CD4-positive, alpha-beta memory T cell (primary cell): ENCODE measurements at places on chromosomes 13 and 19. TPM values are rescaled to one million over a fixed set of nuclear protein-coding genes. Genes with fewer than 3 reads are reported as not detected.

- no peak overlapping the region for H3K4me3 ChIP-seq
- H3K27me3 ChIP-seq: no peaks in the 10 kb centered on the region
- H3K4me1 ChIP-seq: no peaks in the 10 kb centered on the region
- no peak overlapping the region for H3K27ac ChIP-seq
- no peaks in the 10 kb centered on the region for H3K36me3 ChIP-seq
Measured at GRCh38 chr13:94993616-94994015, 281.3 kb upstream of the SOX21 start.

- no peaks in the 10 kb centered on the region for H3K36me3 ChIP-seq
- H3K27me3 ChIP-seq: no peaks in the 10 kb centered on the region
- no peak overlapping the region for H3K4me3 ChIP-seq
- H3K4me1 ChIP-seq: no peaks in the 10 kb centered on the region
- DNase-seq: no peak
Measured at GRCh38 chr13:33859691-33860303, 41.8 kb downstream of the RFC3 start.

- DNase-seq: no peak
- peaks cover 6% of the 10 kb centered on the region for H3K27me3 ChIP-seq
- no peak overlapping the region for H3K27ac ChIP-seq
- no peaks in the 10 kb centered on the region for H3K4me1 ChIP-seq
Measured at GRCh38 chr13:44373247-44373600, 400 bp upstream of the SERP2 start.

DNA sequence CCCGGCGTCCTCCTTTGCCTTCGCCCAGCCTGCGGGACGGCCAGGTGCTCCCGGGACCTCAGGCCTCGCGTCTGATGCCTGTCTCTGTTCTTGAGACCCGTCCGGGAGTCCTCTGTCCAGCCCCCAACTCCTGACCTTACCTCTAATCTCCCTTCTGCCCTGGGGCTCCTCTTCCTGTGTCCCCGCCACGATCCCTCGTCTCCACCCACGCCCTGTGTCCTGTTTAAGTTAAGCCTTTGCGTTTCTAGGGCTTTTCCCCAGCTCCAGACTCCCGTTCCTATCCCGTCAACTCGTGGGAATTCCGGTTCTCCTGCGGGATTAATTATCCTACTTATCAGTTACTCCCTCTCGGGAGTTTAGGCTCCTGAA, 686 bp downstream of the LENG8 start:
- peak overlapping the region; percentile 93 for H3K27ac ChIP-seq
- H3K36me3 ChIP-seq: peaks cover 44% of the 10 kb centered on the region
- peaks cover 46% of the 10 kb centered on the region for H3K4me1 ChIP-seq
- peak overlapping the region; percentile 98 for H3K4me3 ChIP-seq

DNA sequence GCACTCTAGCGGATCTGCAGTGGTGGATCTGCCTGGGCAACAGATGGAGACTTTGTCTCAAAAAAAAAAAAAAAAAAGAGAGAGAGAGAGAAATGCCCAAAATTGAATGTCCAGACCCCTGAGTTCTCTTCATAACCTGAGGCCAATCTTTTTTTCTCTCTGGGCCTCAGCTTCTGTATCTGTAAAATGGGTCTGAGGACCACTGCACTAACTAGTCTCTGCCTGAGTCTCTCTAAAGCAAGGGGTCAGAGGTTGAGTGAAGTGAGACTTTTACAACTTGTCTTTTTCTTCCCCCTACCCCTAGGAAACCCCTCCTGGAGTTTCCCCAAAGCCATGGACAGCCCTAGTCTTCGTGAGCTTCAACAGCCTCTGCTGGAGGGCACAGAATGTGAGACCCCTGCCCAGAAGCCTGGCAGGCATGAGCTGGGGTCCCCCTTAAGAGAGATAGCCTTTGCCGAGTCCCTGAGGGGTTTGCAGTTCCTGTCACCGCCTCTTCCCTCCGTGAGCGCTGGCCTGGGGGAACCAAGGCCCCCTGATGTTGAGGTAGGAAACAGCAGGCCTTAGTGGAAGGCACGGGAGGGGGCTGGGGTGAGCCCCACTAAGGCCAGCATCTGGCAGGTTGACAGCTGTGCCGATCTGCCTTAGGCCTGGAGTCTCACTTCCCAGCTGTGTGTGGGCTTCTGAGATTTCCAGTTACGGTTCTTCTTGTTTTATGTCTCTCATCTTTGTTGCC, 1.8 kb downstream of the TMEM91 start:
- H3K36me3 ChIP-seq: peaks cover 3% of the 10 kb centered on the region
- no peaks in the 10 kb centered on the region for H3K27me3 ChIP-seq
- H3K4me1 ChIP-seq: peaks cover 7% of the 10 kb centered on the region
- H3K27ac ChIP-seq: no peak overlapping the region

GRCh38 chr19:50486823-50487515, 10.3 kb upstream of the GARIN5A start:
- peaks cover 4% of the 10 kb centered on the region for H3K36me3 ChIP-seq
- H3K4me1 ChIP-seq: peaks cover 8% of the 10 kb centered on the region
- no peak overlapping the region for H3K27ac ChIP-seq
- no peaks in the 10 kb centered on the region for H3K27me3 ChIP-seq
- no peak overlapping the region for H3K4me3 ChIP-seq
- DNase-seq: peak; percentile 27

- DNase-seq: no peak
- no peaks in the 10 kb centered on the region for H3K27me3 ChIP-seq
- H3K4me3 ChIP-seq: no peak overlapping the region
- H3K36me3 ChIP-seq: no peaks in the 10 kb centered on the region
- no peak overlapping the region for H3K27ac ChIP-seq
Measured at GRCh38 chr13:75739244-75739868, 103.2 kb downstream of the LMO7 start.

- H3K27ac ChIP-seq: no peak overlapping the region
- H3K4me3 ChIP-seq: no peak overlapping the region
- no peaks in the 10 kb centered on the region for H3K36me3 ChIP-seq
- peak; percentile 53 for DNase-seq
- no peaks in the 10 kb centered on the region for H3K27me3 ChIP-seq
- peaks cover 5% of the 10 kb centered on the region for H3K4me1 ChIP-seq
Measured at GRCh38 chr19:51158474-51159129, 16.5 kb downstream of the SIGLEC7 start.

- no peaks in the 10 kb centered on the region for H3K36me3 ChIP-seq
- no peak for DNase-seq
- peaks cover 3% of the 10 kb centered on the region for H3K27me3 ChIP-seq
Measured at GRCh38 chr13:87669379-87669978, 1.7 kb upstream of the SLITRK5 start.

DNA sequence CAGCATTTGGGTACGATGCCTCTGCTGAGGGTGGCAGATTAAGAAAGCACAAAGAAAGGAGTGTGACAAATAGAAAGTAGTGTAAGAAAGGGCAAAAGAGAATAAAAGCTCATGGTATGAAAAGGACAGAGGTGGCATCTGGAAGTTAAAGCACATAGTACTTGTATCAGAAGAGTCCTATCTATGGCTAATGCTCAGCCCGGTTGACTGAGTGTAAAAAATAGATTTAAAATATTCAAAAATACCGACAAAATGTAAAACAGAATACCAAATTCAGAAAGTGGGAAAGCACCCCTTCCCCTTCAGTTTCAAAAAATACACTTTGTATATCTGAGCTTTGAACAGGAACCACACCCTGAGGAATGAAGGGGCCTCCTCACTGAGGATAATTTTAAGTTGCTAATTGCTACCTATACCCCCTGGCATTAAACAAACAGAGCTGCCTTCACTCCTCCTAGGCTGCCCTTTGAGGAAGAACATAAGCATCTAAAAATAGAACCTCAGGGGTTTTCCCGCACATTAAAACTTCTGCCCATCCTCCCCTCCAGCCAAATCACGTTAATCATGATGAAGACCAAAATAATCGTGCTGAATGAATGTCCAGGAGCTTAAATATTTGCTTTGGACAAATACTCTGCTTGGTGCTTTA, 43.3 kb downstream of the DLEU7 start:
- no peaks in the 10 kb centered on the region for H3K36me3 ChIP-seq
- no peak for DNase-seq
- no peaks in the 10 kb centered on the region for H3K27me3 ChIP-seq
- no peak overlapping the region for H3K27ac ChIP-seq
- H3K4me1 ChIP-seq: peaks cover 6% of the 10 kb centered on the region

GRCh38 chr19:13102666-13103580, at the start of gene LYL1:
TSS of gene LYL1 (minus strand) at chr19:13102858. CDS start at chr19:13101171, 1,687 bp downstream.
- H3K27ac ChIP-seq: peak within 1 kb of the TSS; percentile 62
- peaks cover 70% of the 10 kb centered on the region for H3K4me1 ChIP-seq
- DNase-seq: no peak
- no peaks in the 10 kb centered on the region for H3K36me3 ChIP-seq
- H3K27me3 ChIP-seq: no peaks in the 10 kb centered on the region

DNA sequence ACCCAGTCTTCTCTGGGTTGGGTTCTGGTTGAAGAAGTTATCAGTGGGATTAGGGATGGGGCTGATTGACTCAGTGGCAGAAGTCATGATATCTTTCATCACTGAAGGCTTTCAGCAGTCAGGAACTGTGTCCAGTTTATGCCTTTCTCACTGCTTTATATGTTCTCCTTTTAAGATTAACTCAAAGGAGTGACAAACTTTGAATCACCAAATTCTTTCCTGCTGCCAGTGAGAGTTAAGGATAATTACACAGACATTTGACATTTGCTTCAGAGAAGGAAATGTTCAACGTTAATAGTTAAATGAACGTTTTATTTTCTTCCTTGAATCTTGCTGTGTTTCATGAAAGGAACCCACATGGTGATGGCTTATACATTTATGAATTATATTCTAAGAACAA, 41.0 kb upstream of the CNMD start:
- no peaks in the 10 kb centered on the region for H3K4me1 ChIP-seq
- H3K27me3 ChIP-seq: no peaks in the 10 kb centered on the region
- no peak for DNase-seq

DNA sequence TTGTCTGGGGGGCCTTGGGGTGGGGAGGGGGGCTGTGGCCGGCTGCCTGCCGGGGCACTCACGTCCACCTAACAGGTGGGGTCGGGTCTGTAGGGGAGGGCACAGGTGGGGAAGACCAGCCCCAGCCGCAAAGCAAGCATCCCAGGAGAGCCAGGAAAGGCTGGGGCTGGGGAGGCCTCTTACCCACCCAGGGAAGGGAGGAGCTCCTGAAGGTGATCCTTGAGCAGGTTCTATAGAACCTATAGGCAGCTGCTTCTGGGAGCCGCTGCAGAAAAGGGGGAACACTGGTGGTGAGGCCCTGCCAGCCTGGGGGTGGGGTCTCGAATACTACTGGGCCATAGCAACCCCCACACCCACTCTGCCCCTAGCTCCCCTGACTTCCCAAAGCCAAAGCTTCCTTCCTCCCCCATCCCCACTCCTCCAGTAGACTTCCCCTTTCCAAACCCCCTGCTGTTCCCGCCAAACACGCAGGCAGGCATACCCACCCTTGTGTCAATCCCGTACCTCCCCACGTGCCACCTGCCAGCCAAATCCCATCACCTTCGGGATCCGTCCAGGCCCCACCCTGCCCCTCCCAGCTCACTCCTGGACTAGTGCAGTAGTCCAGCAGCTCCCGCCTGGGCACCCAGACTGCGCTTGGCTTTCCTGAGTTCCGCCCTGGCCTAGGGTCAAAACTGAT, 5.6 kb downstream of the KLF16 start:
- H3K4me1 ChIP-seq: peaks cover 90% of the 10 kb centered on the region
- no peak for DNase-seq
- no peaks in the 10 kb centered on the region for H3K36me3 ChIP-seq
- no peaks in the 10 kb centered on the region for H3K27me3 ChIP-seq
- H3K4me3 ChIP-seq: no peak overlapping the region

GRCh38 chr13:25168790-25169189, 3.3 kb downstream of the AMER2 start:
- no peak overlapping the region for H3K27ac ChIP-seq
- peaks cover 12% of the 10 kb centered on the region for H3K4me1 ChIP-seq
- H3K36me3 ChIP-seq: no peaks in the 10 kb centered on the region
- H3K27me3 ChIP-seq: peaks cover 4% of the 10 kb centered on the region

- no peaks in the 10 kb centered on the region for H3K27me3 ChIP-seq
- no peak for DNase-seq
- no peak overlapping the region for H3K27ac ChIP-seq
- no peak overlapping the region for H3K4me3 ChIP-seq
Measured at GRCh38 chr19:14265290-14266036, 59.5 kb upstream of the ADGRL1 start.

GRCh38 chr19:11196406-11197287, 698 bp downstream of the KANK2 start:
- no peaks in the 10 kb centered on the region for H3K27me3 ChIP-seq
- H3K27ac ChIP-seq: no peak overlapping the region
- H3K4me1 ChIP-seq: peaks cover 16% of the 10 kb centered on the region
- no peak for DNase-seq
- no peaks in the 10 kb centered on the region for H3K36me3 ChIP-seq
- peak overlapping the region; percentile 48 for H3K4me3 ChIP-seq

DNA sequence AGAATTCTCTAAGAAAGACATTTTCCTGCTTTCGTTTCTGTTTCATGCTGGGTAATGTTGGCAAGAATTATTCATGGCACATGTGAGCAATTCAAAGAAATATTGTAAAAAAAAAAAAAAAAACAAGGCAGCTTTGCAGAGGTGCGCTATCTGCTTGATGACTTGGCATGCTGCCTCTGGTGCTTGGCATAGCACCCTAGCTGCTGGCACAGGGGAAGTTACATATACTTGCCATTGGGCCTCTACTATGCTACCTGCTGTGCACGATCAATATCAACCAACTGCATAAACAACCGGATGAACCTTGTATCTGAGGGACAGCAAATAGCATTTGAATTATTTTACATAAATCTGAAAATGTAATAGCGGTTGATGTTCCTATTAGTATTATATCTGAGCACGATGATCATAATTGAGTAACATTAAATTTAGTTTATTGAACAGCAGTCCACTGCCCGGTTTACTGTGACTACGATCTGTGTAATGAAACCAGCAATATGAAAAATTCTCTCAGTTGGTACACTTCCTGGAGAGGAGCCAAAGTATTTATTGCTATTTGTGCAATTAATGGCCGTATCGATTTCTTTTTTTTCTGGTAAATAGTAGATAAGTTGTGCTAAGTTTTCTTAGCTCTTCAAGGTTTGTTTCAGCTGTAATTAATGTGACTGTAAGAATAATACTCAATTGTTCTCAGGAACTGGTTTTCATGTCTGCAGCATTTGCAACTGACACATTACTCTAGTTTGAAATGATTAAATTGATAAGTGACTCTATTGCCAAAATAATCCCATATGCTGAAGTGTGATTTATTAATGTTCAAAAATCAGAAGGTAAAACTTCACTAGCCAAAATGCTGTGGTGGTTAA, 717.3 kb downstream of the DACH1 start:
- no peak for DNase-seq

DNA sequence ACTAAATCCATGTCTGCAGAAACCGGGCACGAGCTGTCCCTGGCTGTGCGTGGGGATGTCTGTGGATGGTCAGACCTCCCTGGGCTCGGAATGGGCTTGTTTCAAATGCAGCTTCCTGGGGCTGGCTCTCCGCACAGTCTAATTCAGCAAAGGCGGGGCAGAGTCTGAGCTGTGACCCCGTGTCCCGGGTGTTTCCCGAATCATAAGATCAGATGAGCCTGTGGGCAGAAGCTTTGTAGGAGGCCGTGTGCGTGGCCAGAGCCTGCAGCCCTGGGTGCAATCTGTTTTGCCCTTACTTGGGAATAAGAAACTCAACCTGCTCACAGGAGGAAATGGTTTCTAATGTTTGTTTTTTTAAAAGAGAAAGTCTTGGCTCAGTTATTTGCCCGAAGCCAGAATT, 13.9 kb upstream of the GNA11 start:
- peaks cover 7% of the 10 kb centered on the region for H3K4me1 ChIP-seq
- H3K36me3 ChIP-seq: no peaks in the 10 kb centered on the region
- no peak for DNase-seq
- no peak overlapping the region for H3K4me3 ChIP-seq
- H3K27me3 ChIP-seq: no peaks in the 10 kb centered on the region

The RNF113B gene
- not detected for total RNA-seq

The HIPK4 gene
- total RNA-seq: not detected

The CYP2B6 gene
- not detected for total RNA-seq

The CCDC169 gene
- total RNA-seq: not detected

The EFNB2 gene
- 0.25 TPM for total RNA-seq

The HOMER3 gene
- 2.1 TPM for total RNA-seq

The ZNF98 gene
- not detected for total RNA-seq

The DNAAF3 gene
- not detected for total RNA-seq

The APOC1 gene
- total RNA-seq: 6.4 TPM

The LYPD3 gene
- 3.3 TPM for total RNA-seq
